Activated naive CD8-positive, alpha-beta T cell treated with anti-CD3 and anti-CD28 coated beads, Interleukin-2, amount 50 U/mL, for 24 hours (primary cell): ENCODE measurements at places on chromosomes 12 and 14.

DNA sequence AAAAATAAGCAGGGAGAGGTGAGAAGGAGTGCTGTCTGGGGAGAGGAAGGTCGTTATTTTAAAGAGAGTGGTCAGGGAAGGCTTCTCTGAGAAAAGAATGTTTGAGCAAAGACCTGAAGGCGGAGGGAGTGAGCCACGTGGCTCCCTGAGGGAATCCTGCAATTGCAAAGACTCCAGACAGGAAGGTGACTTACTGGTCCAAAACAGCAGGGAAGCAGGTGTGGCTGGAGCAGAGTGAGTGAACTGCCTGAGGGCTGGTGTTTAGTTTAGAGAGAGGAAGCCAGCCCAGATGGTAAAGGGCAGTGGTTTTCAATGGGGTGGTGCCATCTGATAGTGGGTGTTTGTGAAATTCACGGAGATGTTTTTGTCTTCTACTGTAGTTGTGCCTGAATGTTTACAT, 58.8 kb upstream of the LTA4H start:
- no peaks in the 10 kb centered on the region for H3K27me3 ChIP-seq
- H3K4me1 ChIP-seq = peaks cover 14% of the 10 kb centered on the region
- DNase-seq = no peak

DNA sequence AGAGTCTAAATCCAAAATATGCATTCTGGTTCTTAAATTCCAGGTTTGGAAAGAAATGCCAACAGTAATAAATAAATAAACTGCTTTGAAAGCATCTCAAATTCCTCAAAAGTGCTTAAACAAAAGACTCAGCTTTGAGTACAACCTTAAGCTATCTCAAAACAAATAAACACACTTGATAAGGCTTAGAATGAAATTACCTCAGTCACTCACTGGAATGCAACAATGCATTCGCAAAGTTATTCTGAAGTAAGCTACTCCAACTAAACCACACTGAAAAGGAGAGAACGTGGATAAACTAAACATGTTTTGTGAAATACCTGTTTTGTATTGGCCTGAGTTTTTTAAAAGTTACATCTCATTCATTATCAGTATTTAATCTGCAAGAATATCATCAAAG, 1.2 kb downstream of the SPTSSA start:
- H3K27me3 ChIP-seq = no peaks in the 10 kb centered on the region
- H3K27ac ChIP-seq = peak overlapping the region; percentile 28
- peak overlapping the region; percentile 85 for H3K4me3 ChIP-seq
- H3K36me3 ChIP-seq = peaks cover 3% of the 10 kb centered on the region

DNA sequence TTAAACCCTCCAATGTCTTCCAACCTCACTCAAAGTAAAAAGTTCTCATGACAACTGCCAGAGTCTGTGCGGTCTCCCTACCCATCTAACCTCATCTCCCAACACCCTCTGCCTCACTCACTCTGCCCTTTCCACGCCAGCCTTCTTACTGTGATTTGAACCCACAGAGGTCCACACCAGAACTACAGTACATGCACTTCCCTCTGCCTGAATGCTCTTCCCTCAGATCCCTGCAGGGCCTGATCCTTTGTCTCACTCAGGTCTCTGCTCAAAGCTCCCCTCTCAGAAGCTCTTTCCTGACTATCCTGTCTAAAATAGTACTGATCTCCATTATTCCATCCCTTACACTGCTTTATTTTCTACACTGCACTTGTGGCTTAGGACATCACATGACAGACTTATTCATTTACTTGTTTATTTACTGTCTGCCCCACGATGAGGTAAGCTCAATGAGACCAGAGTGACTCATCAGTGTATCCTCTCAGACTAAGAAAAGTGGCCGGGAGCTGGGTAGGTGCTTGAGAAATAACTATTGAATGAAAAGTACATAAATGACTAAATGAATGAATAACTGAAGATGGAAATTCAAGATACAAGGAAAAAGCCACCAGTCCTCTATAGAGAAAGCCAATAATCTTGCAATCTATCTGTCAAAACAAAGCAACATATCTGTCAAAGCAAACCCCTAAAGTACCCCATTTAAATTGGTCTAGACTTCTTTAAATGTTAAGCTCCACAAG, 17.1 kb downstream of the POMT2 start:
- peak; percentile 27 for DNase-seq
- H3K27me3 ChIP-seq = no peaks in the 10 kb centered on the region
- no peak overlapping the region for H3K4me3 ChIP-seq
- H3K36me3 ChIP-seq = peaks cover 8% of the 10 kb centered on the region
- H3K4me1 ChIP-seq = peaks cover 32% of the 10 kb centered on the region

- no peak overlapping the region for H3K27ac ChIP-seq
- H3K4me1 ChIP-seq = no peaks in the 10 kb centered on the region
- H3K36me3 ChIP-seq = no peaks in the 10 kb centered on the region
- peak; percentile 57 for DNase-seq
Observed at GRCh38 chr12:66087365-66087943, 43.1 kb downstream of the LLPH start.

DNA sequence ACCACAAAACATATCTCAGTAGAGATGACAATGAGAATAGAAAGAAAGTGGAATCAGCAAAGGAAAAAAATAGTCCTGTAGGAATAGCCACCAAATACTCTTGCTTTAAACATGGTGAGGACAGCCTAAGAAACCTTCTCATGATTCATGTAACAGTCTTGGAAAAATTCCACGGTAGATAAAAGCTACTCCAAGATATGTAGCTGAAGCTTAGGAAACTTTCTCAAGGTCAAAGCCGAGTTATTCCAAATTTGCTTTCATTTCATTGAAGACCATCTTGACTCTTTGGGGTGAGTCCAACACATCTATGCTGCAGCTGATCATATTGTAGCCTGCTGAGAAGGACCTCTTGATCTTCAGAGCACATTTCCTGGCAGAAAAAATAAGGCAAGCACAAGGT, 157.6 kb downstream of the PAH start:
- H3K4me1 ChIP-seq = no peaks in the 10 kb centered on the region
- no peak overlapping the region for H3K27ac ChIP-seq
- peaks cover 4% of the 10 kb centered on the region for H3K27me3 ChIP-seq

DNA sequence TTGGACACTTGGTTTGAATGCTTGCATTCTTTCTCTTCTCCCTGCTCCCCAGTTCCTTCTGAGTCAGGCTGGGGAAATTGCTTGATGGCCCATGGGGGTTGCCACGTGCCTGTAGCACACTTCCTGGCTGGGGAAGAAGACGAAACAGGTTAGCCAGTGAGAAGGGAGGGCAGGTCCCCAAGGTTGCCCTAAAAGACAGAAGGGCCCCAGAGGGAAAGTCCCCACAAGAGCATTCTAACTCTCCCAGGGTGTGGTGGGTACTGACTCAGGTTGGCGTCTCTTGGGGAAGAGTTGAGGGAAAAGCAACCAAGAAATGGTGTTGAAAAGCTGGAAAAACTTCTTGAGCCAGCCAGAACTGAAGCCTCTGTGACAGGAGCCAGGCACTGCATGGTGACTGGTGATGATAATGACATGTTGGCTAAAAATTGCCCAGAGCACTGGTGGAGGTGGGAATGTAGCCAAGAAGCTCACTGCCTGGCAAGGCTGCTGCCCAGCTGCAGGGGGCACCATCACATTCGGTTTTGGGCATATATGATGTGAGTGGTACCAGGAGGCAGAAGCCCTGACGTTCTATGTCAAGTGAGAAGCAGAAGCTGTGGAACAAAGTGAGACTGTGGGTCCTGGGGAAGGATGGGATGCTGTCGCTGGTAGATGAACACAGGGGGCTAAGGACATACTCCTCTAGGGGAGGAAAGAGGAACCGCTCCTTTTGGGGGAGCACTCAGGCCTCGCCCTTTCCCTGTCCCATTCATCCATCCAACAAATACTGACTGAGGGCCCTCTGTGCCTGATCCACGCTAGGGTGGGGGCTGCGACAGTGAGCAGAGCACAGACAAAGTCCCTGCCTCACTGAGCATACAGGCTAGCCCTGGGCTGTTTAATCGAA, 8.1 kb upstream of the RABGGTA start:
- no peaks in the 10 kb centered on the region for H3K27me3 ChIP-seq
- H3K4me1 ChIP-seq = peaks cover 47% of the 10 kb centered on the region
- H3K27ac ChIP-seq = peak overlapping the region; percentile 76

DNA sequence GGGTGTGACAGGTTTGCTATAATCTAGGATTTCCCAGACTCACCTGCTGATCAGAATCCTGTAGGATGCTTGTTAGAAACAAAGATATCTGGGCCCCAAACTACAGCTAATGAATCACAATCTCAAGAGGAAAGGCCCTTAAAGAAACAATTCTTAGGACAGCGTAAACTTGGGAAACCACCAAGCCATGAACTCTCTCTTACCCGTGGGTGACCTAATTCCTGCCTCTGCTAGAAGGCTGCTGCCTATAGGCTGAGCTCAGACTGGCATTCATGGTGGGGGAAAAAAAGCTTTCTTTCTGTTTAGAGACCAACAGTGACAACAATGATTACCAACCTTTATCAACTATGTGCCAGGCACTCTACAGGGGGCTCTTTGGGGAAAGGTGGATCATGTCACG, 213.9 kb upstream of the FKBP4 start:
- no peaks in the 10 kb centered on the region for H3K4me1 ChIP-seq
- no peaks in the 10 kb centered on the region for H3K36me3 ChIP-seq
- H3K27me3 ChIP-seq = peaks cover 36% of the 10 kb centered on the region
- no peak overlapping the region for H3K27ac ChIP-seq
- no peak overlapping the region for H3K4me3 ChIP-seq
